ENCODE measurements at places on chromosomes 2 and 18. TPM values are rescaled to one million over a fixed set of nuclear protein-coding genes. Genes with fewer than 3 reads are reported as not detected.

The SFT2D3 gene
- polyA plus RNA-seq = not detected

The NT5C1B gene
- polyA plus RNA-seq = 0.69 TPM

The SKA1 gene
- polyA plus RNA-seq = 6.1 TPM

The UCN gene
- polyA plus RNA-seq = 0.39 TPM

The RESP18 gene
- polyA plus RNA-seq = not detected

The HES6 gene
- polyA plus RNA-seq = 4.6 TPM

The EFHD1 gene
- polyA plus RNA-seq = 95.8 TPM

The DLGAP1 gene
- 5.0 TPM for polyA plus RNA-seq

The B3GNT7 gene
- polyA plus RNA-seq = 4.0 TPM

The EGR4 gene
- not detected for polyA plus RNA-seq

The FSIP2 gene
- polyA plus RNA-seq = 1.9 TPM

The POTEC gene
- 0.04 TPM for polyA plus RNA-seq

The EFEMP1 gene
- polyA plus RNA-seq = 101 TPM

The CENPO gene
- polyA plus RNA-seq = 20.4 TPM

The LCT gene
- polyA plus RNA-seq = not detected

The RMDN2 gene
- polyA plus RNA-seq = 12.5 TPM

The IL1RL2 gene
- polyA plus RNA-seq = 1.2 TPM

The FLACC1 gene
- polyA plus RNA-seq = 2.8 TPM

The MERTK gene
- polyA plus RNA-seq = 24.6 TPM

The LONRF2 gene
- 3.2 TPM for polyA plus RNA-seq

The GRB14 gene
- polyA plus RNA-seq = 54.3 TPM

The SLC30A3 gene
- 5.1 TPM for polyA plus RNA-seq

The CYP27C1 gene
- polyA plus RNA-seq = 8.7 TPM

The LRATD1 gene
- 25.8 TPM for polyA plus RNA-seq

The PLEK gene
- polyA plus RNA-seq = 6.5 TPM

The MBOAT2 gene
- 54.8 TPM for polyA plus RNA-seq

The STEAP3 gene
- polyA plus RNA-seq = 1.9 TPM

The MATN3 gene
- polyA plus RNA-seq = 4.3 TPM

The STPG4 gene
- not detected for polyA plus RNA-seq

The KLHL30 gene
- 0.17 TPM for polyA plus RNA-seq

The MC5R gene
- polyA plus RNA-seq = 0.16 TPM

All from right renal pelvis (tissue), 4 donors.